ENCODE measurements at places on chromosomes 6 and 20. TPM values are rescaled to one million over a fixed set of nuclear protein-coding genes. Genes with fewer than 3 reads are reported as not detected.

OOEP gene
- 0.38 TPM for polyA plus RNA-seq

DDAH2 gene
- polyA plus RNA-seq = 230 TPM

MACROD2 gene
- 14.4 TPM for polyA plus RNA-seq

PREX1 gene
- polyA plus RNA-seq = 15.0 TPM

HLA-DRA gene
- polyA plus RNA-seq = 96.0 TPM

C6orf52 gene
- polyA plus RNA-seq = 4.6 TPM

TRIM10 gene
- 0.47 TPM for polyA plus RNA-seq

HLA-DMB gene
- polyA plus RNA-seq = 77.3 TPM

FAM83C gene
- 0.06 TPM for polyA plus RNA-seq

TCF21 gene
- 204 TPM for polyA plus RNA-seq

CLPSL2 gene
- not detected for polyA plus RNA-seq

DACT2 gene
- 19.5 TPM for polyA plus RNA-seq

SAMD3 gene
- 0.77 TPM for polyA plus RNA-seq

TRIM40 gene
- not detected for polyA plus RNA-seq

GRCh38 chr6:21386744-21387143, 206.8 kb upstream of the SOX4 start:
- DNase-seq = no peak

- no peak for DNase-seq
These were observed 40.4 kb upstream of the TBC1D7 start for GRCh38 chr6:13368731-13369115.

DNA sequence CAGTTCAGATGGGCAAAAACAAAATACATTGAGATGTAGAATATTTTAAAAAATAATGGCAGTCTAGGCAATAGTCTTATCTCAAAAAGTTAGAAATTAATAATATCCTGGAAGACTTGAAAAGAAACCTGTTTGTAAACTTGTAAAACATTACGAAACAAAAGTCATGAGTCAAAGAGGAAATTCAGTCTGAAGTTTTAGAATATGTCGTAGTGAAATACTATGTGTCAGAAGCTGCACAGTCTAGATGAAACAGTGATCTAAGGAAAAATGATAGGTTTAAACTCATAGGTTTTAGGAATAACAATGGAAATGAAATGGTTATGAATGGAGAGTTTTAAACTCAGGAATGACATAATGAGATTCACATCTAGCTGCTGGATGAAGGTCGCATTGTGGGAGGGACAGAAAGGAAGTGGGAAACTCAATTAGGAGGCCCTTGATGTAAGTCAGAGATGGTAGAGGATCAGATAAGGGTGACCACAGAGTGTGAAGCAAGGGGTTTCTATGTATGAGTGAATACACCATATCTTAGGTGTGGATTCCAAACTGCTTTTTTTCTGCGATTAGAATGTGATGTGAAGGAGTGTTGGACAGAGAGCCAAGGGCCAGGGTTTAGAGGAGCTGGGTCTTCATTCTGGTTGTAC, 2.8 kb downstream of the SNRPB2 start:
- no peak for DNase-seq

- DNase-seq = no peak
These were observed 1025.4 kb upstream of the FLRT3 start for GRCh38 chr20:15362849-15363248.

DNA sequence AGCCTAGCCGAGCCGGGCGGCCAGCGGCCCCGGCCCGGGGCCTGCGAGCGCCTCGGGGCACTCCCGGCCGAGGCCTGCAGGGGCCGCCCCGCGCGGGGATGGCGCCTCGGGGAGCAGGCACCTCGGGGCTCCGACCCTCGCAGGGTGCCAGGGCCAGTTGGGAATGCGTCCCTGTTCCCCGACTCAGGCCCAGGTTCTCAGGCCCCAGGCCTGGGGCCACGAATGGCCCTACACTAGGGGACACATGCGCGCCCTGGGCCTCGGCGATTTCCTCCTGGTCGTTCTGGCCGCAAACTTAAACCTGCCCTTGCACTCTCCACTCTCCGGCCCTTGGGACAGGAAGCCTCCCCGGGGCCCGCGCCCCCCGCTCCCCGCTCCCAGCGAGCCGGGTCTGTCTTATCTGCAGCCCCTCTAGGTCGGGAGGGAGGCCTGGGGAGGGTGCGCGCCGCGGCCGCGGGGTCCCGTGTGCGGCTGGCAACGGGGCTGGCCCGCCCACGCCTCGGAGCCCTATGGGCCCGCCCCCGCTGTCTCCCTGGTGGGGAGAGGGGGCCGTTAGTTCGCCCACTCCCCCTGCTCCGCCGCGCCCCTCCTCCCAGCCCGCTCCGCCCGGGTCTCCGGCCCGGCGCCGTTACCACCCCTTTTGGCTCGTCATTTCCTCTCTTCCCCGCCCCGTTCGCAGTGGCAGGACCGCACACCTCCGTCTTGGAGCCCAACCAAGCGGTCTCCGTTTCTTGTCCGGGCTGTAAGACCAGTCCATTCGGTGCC, 611 bp downstream of the NFYA start:
- DNase-seq = peak; percentile 74

GRCh38 chr6:105646391-105646867, 243.5 kb upstream of the PREP start:
- no peak for DNase-seq

- no peak for DNase-seq
These were observed 895.6 kb upstream of the MAP3K7 start for GRCh38 chr6:91482498-91482897.

DNA sequence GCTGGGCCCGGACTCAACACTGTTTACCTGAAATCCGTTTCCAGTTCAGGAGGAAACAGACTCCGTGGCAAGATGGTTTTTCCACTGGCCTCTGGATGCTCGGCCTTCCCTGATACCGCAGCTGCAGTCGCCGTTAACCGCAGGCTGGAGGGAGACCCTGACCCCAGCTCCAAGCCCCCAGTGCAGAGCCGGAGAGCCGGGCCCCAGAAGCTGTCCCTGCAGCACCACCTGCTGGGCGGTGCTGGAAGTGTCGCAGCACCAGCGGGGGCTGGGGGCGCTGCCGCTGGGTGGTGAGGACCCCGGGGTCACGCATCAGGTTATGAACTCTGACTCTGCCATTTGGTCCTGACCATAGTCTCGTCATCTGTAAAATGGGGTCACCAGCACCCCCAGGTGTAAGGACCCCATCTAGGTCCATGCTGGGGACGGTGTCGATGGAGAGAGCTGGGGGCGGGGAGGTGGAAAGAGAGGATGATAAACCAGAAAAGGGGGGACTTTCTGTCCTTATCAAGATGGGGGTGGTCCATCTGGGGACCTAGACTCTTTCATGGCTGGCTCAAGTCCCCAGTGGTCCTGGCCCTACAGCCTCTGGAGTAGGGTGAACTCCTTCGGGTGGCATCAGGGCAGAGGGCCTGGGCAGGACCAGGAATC, 20.8 kb upstream of the CHRNA4 start:
- DNase-seq = no peak

GRCh38 chr6:141267420-141267819, 865.3 kb upstream of the GJE1 start:
- no peak for DNase-seq

- DNase-seq = no peak
These were observed 121.0 kb downstream of the PREX1 start for GRCh38 chr20:48706710-48707365.

DNA sequence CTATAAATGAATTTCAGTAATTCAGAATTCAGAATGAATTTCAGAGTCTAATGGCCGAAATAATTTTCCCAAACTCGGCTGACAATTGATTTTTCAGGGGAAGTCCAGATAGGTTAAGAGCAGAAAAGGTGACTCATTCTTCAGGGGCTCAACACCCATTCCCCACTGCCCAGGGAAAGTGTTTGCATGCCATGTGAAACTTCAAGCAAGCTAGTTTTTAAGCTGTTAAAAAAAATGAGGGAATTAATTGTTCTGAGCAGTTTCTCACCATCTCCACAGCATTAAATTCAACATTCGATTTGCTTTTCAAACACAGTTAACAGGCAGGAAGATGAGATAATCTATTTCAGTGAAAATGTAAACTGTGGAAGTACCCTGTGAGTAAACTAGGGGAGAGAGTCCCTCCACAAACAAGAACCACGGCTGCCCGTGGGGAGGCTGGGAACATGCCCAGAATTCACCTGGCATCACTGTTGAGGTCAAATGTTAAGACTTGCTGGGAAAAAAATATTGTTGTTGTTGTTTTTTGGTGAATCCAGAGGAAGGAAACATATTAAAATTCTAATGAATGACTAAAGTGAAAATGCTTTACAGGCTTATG, 650.8 kb upstream of the AGPAT4 start:
- no peak for DNase-seq

DNA sequence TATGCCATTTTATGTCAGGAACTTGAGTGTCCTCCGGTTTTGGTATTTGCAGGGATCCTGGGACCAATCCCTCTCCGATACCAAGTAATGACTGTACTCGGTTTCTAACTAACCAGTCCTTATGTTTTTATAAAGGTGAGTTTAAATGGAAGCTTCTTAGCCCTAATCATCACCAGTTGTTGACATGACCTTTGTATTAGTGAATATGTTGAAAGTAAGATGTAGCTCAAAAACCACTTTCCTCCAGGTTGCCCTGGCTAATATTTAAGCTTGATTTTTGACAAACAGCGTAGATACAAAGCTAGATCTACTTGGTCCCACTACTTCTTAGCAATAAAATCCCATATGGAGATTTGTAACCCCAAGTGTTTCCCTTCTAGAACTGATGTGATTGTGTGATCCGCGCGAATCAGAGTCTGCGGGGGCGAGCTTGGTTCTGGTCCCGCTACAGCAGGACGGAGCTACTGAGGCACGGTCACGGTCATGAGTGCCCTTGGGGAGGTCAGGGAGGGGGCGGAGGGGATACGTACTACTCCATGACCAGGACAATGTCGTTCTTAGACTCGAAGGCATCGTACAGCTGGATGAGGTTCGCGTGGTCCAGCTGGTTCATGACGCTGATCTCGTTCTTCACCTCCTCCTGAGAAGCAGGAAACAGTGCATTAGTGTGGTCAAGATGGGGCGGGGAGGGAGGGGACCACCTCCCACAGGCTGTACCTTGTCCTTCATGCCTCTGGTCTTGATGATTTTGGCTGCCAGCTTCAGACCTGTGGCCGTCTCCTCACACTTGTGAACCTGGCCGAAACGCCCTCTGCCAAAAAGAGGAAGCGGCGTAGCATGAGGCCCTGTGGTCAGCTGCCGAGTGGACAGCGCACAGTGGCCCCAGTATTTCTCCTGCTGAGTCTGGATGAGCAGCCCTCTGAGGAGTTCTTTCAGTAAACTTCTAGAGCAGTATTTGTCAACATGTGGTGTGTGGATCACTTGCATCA, 65.7 kb downstream of the MYLK4 start:
- no peak for DNase-seq

GRCh38 chr6:35686873-35687555, 1.7 kb downstream of the FKBP5 start:
- DNase-seq = no peak

- no peak for DNase-seq
These were observed 523.5 kb downstream of the CDH26 start for GRCh38 chr20:60481743-60482133.

- DNase-seq = no peak
These were observed 94.7 kb downstream of the HUS1B start for GRCh38 chr6:562052-562676.

DNA sequence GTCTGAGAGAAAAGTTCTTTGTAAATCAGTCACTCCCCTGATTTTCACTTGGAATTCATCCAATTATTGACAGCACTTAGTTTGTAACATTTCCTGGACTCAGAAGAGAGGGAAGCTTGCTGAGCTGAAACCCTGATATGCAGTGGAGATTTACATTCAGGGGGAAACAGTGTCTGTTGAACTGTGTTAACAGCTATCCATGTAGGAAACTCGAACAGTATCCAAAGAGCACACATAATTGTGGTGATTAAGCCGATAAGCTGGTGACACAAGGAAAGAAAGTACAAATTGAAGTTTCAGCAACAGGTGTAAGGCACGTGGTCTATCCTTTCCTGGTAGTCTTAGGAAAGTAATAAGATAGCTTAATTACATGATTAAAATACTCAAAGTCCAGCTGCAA, 78.1 kb upstream of the FLRT3 start:
- peak; percentile 10 for DNase-seq

GRCh38 chr6:1872649-1873131, 263.0 kb downstream of the FOXC1 start:
- no peak for DNase-seq

- no peak for DNase-seq
These were observed 313.3 kb downstream of the RNGTT start for GRCh38 chr6:88650029-88650619.

- no peak for DNase-seq
These were observed 421.1 kb downstream of the BCKDHB start for GRCh38 chr6:80527552-80528052.

DNA sequence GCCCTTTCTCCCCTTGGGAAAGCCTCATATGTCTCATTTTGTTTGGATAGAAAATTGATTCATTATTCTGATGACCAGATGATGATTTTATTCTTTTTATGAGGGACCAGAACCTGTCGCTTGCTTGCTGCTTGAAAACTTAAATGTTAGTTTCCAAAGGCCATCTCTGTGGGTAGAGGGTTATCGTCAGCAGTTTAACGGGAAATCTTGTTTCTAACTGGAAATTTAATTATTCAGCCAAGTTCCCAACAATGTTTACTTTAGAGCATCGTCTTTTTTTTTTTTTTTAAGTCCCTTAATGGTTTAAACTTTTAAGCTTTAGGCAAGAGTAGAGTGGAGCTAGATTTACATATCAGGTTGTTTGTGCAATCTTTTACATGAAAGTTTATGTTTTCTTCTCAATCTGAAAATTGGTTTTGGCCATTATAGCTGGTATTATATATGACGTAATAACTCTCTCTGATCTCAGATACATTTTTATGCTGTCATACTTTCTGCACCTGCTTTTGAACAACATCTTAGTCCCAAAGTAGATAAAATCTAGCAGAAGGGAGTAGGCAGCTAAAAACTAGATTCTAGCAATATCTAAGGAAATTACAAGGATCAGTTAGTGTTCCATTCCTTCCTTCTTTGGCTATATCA, 93.9 kb downstream of the FOXO3 start:
- DNase-seq = no peak

- peak; percentile 12 for DNase-seq
These were observed 773.6 kb upstream of the SLC35B3 start for GRCh38 chr6:9208966-9209365.

DNA sequence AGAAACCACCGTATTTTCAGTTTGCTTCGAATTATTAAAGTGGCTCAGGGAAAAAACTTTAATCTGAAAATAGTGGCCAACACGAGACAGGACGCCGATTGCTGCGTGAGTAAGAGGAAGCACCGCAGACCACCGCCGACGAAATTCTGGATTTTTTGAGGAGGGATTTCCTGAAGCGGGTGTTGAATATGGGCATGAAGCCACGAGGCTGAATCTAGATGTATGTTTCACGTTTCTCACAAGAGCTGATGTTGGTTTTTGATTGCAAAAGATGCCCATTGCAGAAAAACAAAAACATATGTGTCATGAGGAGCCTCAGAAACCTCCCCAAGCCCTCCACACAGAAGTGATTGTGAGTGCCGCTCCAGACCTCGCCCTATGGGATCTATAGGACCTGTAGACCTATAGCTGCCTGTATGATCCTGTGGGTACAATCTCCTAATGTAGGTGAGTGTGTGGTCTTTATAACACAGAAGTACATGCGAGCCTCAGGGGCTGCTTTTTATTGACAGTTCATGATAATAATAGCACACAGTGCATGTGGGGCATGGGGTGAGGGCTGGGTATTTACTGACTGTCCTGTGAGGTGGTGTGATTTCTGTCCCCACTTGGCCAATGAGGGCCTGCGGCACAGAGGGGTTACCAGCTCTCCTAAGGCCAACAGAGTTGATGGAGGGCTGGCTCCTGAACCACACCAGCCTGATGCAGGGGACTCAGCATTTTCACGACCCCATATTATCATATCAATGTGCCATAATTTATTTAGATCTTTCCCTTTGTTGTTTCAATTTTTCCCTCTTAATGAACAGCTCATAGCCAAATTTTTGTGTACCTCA, 243.9 kb downstream of the DLL1 start:
- DNase-seq = no peak
